H9 (cell line): ENCODE measurements at places on chromosomes 16 and 17. TPM values are rescaled to one million over a fixed set of nuclear protein-coding genes. Genes with fewer than 3 reads are reported as not detected.
A peak's percentile ranks its signal among the peaks of the same experiment; 100 is the strongest.

DNA sequence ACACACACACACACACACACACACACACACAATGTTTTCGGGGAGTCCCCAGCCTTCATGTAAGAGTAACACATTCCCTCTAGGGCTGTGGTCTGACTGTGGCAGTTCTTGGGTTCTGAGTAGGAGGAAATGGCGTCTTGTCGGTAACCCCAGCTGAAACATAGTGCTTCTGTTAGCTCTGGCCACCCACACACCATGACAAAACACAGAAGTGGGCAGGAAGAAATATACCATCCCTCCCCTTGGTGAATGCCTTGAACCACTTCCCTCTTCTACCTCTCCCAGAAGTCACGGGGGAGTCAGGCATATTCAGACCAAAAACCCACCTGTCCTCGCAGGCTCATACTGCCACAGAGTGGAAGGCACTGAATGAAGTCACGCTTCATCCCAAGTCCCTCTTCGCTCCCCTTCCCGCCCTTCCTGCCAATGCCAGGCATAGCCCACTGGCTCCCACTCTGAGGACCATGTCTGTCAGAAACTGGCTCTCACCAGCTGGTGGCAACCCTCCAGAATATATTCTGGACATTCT is 11.5 kb downstream of the SLC35B1 start:
- no peak overlapping the region for H3K4me3 ChIP-seq
- H3K4me1 ChIP-seq = no peaks in the 10 kb centered on the region; the same call in 1 of the 2 replicates
- no peak overlapping the region for H3K27ac ChIP-seq
- DNase-seq = no peak
- no peaks in the 10 kb centered on the region for H3K27me3 ChIP-seq

- DNase-seq = no peak
- no peak overlapping the region for H3K27ac ChIP-seq
- no peak overlapping the region for H3K4me3 ChIP-seq
- no peaks in the 10 kb centered on the region for H3K27me3 ChIP-seq
Observed at GRCh38 chr16:24191876-24192402, 64.2 kb upstream of the CACNG3 start.

- H3K4me1 ChIP-seq = no peaks in the 10 kb centered on the region
- no peaks in the 10 kb centered on the region for H3K27me3 ChIP-seq
- peaks cover 9% of the 10 kb centered on the region for H3K36me3 ChIP-seq
- peak overlapping the region; percentile 84 for H3K4me3 ChIP-seq
- H3K27ac ChIP-seq = no peak overlapping the region
Observed at GRCh38 chr16:4612977-4613635, 1.6 kb downstream of the UBALD1 start.

DNA sequence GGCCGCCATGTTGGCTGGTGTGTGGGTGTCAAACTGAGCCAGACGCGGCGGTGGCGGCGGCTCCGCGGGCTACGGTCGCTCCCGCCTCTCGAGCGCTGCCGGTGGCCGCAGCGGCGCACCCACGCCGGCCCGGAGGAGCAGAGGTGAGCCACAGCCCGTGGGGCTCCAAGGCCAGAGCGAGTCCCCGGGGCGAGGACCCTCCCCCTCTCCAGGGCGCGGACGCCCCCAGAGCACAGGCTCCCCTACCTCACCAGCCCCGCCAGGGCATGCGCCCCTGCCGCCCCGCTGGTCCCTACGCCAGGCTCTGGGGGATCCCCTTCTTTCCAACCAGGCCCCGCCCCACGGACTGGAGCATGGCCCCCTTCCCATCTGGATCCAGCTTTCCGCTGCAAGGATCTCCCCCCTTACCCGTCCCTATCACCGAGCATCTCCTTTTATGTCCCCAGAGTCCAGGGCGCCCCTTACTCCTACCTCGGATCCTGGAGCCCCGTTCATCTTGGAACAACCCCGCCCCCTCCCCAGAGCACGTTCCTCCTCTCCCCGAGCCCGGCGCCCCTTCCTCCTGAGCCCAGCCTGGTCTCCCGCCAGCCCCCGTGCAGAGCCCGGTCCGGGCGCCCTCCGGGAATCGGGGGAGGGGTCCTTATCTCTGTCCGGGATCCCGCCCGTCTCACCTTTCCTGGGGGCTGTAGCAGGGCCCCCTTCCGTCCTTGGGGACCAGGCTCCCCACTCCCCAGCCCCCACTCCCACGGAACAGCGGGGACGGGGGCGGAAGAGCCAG is 412 bp downstream of the EPN2 start:
- DNase-seq = peak; percentile 61
- peaks cover 4% of the 10 kb centered on the region; the same call in 2 of the 3 replicates for H3K36me3 ChIP-seq
- no peaks in the 10 kb centered on the region; the same call in none of the 2 replicates for H3K4me1 ChIP-seq
- H3K27me3 ChIP-seq = no peaks in the 10 kb centered on the region

DNA sequence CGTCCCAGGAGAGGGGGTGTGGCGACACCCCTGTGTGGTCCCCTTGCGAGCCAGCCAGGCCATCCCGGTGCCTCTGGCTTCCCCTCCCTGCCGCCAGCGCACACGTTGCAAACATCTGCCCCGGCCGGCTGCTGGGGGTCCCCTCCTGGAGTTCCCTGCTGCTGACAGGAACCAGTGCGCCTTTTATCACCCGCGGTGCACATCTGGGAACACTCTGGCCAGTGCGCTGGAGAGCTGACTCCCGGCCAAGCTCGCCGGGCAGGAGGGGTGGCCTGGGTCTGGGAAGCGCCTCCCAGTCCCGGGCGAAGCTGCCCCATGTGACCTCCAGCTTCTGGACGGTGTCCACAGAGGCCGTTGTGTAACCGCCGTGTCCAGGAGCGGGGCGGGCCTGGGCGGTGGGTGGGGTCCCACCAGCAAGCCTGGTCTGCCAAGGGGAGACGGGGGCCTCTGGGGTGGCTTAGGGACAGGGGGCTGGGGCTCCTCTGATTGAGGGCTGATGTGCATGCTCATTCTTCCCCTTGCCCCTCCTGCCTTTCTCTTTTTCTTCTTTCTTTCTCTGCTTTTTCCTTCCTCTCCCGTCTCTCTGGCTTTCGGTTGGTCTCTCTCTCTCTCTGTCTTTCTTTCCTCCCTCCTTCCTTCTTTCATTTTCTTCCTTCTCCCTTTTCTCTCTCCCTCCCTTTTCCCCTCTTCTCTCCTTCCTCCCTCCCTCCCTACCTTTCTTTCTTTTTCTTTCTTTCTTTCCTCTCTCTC is 25.2 kb upstream of the CIBAR2 start:
- no peaks in the 10 kb centered on the region for H3K27me3 ChIP-seq
- H3K4me1 ChIP-seq = no peaks in the 10 kb centered on the region
- no peak overlapping the region for H3K4me3 ChIP-seq
- H3K27ac ChIP-seq = no peak overlapping the region

GPR179 gene
- not detected in 2 replicates for total RNA-seq

GRCh38 chr16:23146877-23147601 is 2.2 kb downstream of the USP31 start:
- H3K4me3 ChIP-seq = peak overlapping the region; percentile 86
- no peaks in the 10 kb centered on the region for H3K27me3 ChIP-seq
- H3K36me3 ChIP-seq = no peaks in the 10 kb centered on the region

PIRT gene
- not detected in 2 replicates for total RNA-seq

GRCh38 chr17:78128551-78129350 is at the start of gene TMC6:
TMC6 (minus strand) TSS chr17:78128755; CDS start chr17:78126832, 1,923 bp downstream.
- H3K27me3 ChIP-seq = no peaks in the 10 kb centered on the region; the same call in 1 of the 2 replicates
- H3K27ac ChIP-seq = no peak within 1 kb of the TSS
- H3K4me1 ChIP-seq = peaks cover 10% of the 10 kb centered on the region; the same call in 1 of the 2 replicates
- peak within 1 kb of the TSS; percentile 81 for H3K4me3 ChIP-seq

DNA sequence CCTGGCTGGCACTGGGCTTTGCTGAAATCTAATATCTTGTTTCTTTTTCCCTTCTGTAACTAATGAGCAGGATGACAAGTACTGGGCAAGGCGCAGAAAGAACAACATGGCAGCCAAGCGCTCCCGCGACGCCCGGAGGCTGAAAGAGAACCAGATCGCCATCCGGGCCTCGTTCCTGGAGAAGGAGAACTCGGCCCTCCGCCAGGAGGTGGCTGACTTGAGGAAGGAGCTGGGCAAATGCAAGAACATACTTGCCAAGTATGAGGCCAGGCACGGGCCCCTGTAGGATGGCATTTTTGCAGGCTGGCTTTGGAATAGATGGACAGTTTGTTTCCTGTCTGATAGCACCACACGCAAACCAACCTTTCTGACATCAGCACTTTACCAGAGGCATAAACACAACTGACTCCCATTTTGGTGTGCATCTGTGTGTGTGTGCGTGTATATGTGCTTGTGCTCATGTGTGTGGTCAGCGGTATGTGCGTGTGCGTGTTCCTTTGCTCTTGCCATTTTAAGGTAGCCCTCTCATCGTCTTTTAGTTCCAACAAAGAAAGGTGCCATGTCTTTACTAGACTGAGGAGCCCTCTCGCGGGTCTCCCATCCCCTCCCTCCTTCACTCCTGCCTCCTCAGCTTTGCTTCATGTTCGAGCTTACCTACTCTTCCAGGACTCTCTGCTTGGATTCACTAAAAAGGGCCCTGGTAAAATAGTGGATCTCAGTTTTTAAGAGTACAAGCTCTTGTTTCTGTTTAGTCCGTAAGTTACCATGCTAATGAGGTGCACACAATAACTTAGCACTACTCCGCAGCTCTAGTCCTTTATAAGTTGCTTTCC is 56.0 kb downstream of the HLF start:
- H3K27ac ChIP-seq = no peak overlapping the region
- no peaks in the 10 kb centered on the region for H3K4me1 ChIP-seq
- H3K36me3 ChIP-seq = no peaks in the 10 kb centered on the region
- no peaks in the 10 kb centered on the region for H3K27me3 ChIP-seq

GRCh38 chr16:57997528-57998265 is 2.8 kb downstream of the ZNF319 start:
- H3K27ac ChIP-seq = no peak overlapping the region
- no peak for DNase-seq
- no peaks in the 10 kb centered on the region for H3K27me3 ChIP-seq
- no peak overlapping the region for H3K4me3 ChIP-seq
- H3K4me1 ChIP-seq = peaks cover 2% of the 10 kb centered on the region; the same call in 1 of the 2 replicates
- H3K36me3 ChIP-seq = peaks cover 4% of the 10 kb centered on the region; the same call in 2 of the 3 replicates

- peak; percentile 18 for DNase-seq
- no peaks in the 10 kb centered on the region for H3K27me3 ChIP-seq
- H3K36me3 ChIP-seq = no peaks in the 10 kb centered on the region
Observed at GRCh38 chr17:9833922-9834321, 8.2 kb downstream of the GLP2R start.

KRT33B gene
- not detected in 2 replicates for total RNA-seq

DNA sequence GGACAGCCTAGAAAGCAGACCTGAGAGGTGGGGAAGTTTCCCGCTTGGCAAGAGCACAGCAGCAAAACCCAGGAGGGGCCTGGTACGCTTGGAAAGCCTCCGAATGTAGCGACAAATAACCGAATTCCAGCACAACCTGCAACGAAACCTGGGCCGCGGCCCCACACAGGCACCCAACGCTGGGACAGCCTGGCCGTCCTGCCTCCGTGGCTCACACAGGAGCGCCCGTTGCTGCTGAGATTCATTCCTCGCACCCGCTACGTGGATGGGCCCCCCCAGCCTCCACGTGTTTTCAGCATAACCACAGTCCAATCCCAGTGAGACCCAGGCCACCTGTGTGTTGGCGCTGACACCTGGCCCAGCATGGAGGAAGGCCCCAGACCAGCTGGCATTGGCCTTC is 42.9 kb downstream of the LMF1 start:
- peaks cover 16% of the 10 kb centered on the region for H3K36me3 ChIP-seq
- H3K4me1 ChIP-seq = no peaks in the 10 kb centered on the region
- no peaks in the 10 kb centered on the region for H3K27me3 ChIP-seq
- H3K4me3 ChIP-seq = no peak overlapping the region
- no peak for DNase-seq

- no peaks in the 10 kb centered on the region for H3K36me3 ChIP-seq
- H3K27ac ChIP-seq = no peak overlapping the region
- no peaks in the 10 kb centered on the region; the same call in 1 of the 2 replicates for H3K27me3 ChIP-seq
- no peaks in the 10 kb centered on the region for H3K4me1 ChIP-seq
- no peak for DNase-seq
- no peak overlapping the region for H3K4me3 ChIP-seq
Observed at GRCh38 chr17:48382989-48383388, 47.0 kb downstream of the SKAP1 start.

- H3K4me1 ChIP-seq = no peaks in the 10 kb centered on the region
- H3K27me3 ChIP-seq = no peaks in the 10 kb centered on the region
Observed at GRCh38 chr17:45270828-45271418, 9.0 kb upstream of the SPATA32 start.

DNA sequence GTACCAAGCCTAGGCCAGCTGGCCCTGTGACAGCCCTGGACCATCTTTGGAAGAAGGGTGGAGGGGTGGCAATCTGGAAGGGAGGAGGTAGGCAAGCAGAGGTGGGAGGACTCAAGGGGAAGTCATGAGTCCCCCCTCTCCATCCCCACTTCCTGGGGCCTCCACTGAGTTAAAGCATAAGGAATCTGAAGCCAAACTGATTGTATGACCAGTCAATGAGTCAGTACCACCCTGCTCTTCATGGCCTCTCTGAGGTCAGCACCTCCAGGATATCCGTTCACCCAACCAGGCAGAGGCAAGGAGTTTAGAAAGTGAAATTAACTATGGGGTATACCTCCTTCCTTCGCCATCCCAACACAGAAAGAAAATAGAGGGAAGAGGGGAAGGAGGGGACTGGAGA is 272.7 kb downstream of the SOX9 start:
- H3K4me1 ChIP-seq = no peaks in the 10 kb centered on the region; the same call in 1 of the 2 replicates
- no peaks in the 10 kb centered on the region for H3K36me3 ChIP-seq
- no peak for DNase-seq
- H3K4me3 ChIP-seq = no peak overlapping the region

OR1A1 gene
- not detected in 2 replicates for total RNA-seq

NAGS gene
- total RNA-seq = 3.7 and 4.1 TPM in 2 replicates

TBC1D3C gene
- total RNA-seq = not detected in 2 replicates

DNA sequence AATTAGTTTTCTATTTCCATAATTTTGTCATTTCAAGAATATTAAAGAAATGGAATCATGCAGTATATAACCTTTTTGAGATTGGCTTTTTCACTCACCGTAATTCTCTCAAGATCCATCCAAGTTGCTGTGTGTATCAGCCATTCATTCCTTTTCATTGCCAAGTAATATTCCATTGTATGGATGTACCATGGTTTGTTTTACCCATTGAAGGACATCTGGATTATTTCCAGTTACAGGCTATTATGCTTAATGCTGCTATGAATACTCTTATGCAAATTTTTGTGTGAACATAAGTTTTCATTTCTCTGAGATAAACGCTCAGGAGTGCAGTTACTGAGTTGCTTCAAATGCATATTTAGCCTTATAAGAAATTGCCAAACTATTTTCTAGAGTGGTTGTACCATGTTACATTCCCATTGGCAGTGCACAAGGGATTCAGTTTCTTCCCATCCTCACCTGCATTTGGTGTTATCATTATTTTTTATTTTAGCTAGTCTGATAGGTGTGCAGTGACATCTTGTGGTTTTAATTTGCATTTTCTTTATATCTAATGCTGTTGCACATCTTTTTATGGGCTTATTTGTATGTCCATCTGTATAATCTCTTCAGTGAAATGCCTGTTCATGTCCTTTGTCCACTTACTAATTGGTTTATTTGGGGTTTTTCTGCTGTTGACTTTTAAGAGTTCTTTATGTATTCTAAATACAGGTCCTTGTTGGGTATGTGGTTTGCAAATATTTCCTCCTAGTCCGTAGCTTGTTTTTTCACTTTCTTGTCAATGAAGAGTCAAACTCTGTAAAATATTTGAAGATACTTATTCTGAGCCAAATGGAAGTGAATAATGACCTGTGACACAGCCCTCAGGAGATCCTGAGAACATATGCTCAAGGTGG is 32.7 kb downstream of the BMERB1 start:
- no peak for DNase-seq
- no peaks in the 10 kb centered on the region for H3K4me1 ChIP-seq
- H3K27me3 ChIP-seq = no peaks in the 10 kb centered on the region
- H3K36me3 ChIP-seq = peaks cover 19% of the 10 kb centered on the region
- H3K4me3 ChIP-seq = no peak overlapping the region
- H3K27ac ChIP-seq = no peak overlapping the region
